ENCODE measurements at places on chromosomes 12 and 14.

DNA sequence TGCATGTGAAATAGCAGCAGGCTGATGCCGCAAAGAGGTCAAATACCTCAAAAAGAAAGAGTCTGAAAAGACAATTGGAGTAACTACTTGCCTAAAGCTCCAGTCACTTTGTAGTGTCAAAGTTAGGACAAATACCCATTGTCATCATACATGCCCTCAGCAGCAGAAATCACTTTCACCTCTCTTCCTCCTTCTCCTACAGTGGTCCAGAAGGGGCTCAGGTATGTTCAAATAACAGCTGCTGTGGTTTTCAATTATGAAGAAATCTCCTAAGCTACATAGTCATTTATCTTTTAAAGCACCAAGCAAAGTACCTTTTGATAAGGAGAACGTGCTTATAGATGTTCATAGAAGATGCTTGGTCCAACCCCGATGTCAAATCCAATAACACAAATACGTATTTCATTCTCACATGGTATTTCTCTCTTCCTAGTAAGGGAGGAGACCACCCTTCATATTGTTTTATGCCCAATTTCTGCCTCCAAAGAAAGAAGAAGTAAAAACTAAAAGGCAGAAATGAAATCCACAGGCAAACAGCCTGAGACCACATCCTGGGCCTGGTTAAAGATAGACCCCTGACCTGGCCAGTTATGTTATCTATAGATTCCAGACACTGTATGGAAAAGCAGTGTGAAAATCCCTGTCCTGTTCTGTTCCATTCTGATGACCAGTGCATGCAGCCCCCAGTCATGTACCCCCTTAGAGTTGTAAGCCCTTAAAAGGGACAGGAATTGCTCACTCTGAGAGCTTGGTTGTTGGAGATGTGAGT lies 23.7 kb downstream of the GYS2 start:
- no peak for DNase-seq

DNA sequence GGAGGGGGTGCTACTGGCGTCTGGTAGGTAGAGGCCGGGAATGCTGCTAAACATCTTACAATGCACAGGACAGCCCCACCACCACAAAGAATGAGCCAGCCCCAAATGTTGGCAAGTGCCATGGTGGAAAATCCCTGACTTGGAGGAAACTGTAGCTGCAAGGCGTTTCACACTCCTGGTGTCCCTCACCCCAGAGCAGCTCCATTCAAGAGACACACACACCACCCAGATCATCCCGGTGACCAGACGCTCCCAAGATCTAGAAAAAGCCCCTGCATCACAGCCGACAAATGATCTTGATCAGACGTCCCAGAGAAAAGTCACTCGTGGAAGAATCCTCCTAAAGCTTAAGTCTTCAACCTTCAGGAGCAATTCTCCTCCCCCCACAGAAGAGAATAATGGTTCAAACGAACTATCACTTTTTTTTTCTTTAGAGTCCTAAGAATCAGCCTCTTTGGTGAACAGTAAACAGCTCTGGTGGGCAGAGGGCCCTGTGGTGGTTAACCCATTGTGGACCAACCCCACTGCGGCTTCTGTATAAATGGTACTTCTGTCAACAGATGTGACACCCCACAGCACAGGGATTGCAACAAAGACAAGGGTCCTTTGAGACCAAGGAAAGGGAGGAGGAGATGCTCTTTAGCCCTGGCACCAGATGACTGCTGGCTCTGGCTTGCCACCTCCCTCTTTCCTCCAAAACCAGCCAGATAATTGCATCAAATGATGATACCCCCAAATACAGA lies 2.7 kb downstream of the GLTP start:
- DNase-seq = no peak

GRCh38 chr12:30286345-30286926 lies 409.2 kb downstream of the IPO8 start:
- no peak for DNase-seq

DNA sequence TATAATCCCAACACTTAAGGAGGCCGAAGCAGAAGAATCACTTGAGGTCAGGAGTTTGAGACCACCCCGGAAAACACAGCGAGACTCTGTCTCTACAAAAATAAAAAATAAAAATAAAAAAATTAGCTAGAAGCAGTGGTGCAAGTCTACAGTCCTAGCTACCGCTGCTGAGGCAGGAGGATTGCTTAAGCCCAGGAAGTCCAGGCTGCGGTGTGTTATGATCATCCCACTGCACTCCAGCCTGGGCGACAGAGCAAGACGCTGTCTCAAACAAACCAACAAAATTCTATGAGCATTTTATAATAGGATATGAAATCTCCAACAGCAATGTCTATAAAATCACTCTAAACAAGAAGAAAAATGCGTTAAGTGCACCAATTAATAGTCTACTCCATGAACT lies 75.3 kb downstream of the PPP1R12A start:
- DNase-seq = no peak

- no peak for DNase-seq
Observed at GRCh38 chr14:21521501-21521900, 4.6 kb downstream of the SALL2 start.

GRCh38 chr14:99612071-99612737 lies 8.2 kb upstream of the CCDC85C start:
- DNase-seq = no peak

All from neural crest cell (in vitro differentiated cells).